Muscle of leg (tissue), 16 donors: ENCODE measurements at places on chromosomes 4 and X. TPM values are rescaled to one million over a fixed set of nuclear protein-coding genes. Genes with fewer than 3 reads are reported as not detected.

AADAT gene
- total RNA-seq = 5.7 TPM

PCDH11X gene
- 0.80 TPM for total RNA-seq

DCAF16 gene
- total RNA-seq = 32.5 TPM

UCP1 gene
- total RNA-seq = not detected

DNA sequence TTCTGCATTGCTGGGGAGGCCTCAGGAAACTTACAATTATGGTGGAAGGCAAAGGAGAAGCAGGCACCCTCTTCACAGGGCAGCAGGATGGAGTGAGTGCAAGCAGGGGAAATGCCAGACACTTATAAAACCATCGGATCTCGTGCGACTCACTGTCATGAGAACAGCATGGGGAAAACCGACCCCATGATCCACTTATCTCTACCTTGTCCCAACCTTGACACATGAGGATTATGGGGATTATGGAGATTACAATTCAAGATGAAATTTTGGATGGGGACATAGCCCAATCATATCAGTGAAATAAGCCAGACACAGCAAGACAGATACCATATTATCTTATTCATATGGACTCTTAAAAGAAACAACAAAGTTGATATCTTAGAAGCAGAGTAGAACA is 134.9 kb downstream of the C4orf33 start:
- no peaks in the 10 kb centered on the region for H3K4me1 ChIP-seq
- H3K27me3 ChIP-seq = no peaks in the 10 kb centered on the region
- H3K27ac ChIP-seq = no peak overlapping the region
- no peak for DNase-seq

- H3K27me3 ChIP-seq = no peaks in the 10 kb centered on the region
- peaks cover 3% of the 10 kb centered on the region for H3K4me1 ChIP-seq
- H3K4me3 ChIP-seq = peak within 1 kb of the TSS; percentile 88
- DNase-seq = peak; percentile 85
- H3K27ac ChIP-seq = peak within 1 kb of the TSS; percentile 60
Measured at GRCh38 chrX:48911412-48912182, at the start of gene SLC35A2. SLC35A2 (minus strand) TSS chrX:48911646; CDS start chrX:48911636, 10 bp downstream.

DNA sequence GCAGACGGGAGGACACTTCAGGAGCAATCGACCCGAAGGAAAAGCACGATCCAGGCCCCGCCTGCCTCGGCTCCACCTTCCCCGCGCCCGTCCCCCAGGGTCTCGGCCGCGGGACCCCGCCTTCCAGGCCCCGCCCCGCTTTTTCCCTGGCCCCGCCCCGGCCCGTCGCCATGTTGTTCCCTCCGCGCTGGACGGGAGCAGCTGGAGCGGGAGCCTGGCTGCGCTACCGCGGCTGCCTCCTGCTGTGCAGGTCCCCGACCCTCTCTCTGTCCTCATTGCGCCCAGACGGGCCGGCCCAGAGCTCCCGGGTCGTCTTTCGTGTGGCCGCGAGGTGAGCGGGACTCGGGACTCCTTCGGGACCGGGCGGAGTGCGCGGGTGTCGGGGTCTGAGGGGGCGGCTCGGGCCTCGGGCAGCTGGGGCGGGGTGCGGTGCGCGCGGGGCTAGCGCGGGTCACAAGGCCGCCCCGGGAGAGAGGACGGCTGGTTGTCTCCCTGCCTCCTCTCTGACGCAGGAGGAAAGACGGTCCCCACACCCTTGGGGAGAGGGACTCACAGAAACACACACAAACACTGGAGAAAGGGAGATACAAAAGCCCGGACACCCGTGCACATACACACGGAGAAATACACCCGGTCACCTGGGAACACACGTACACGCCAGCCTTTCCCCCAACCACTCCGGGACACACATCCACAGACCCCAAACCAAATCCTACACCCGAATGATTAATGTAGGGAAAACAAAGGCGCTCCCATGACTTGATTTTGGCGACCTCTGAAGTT is at the start of gene RAB9A:
Gene RAB9A, plus strand, starts transcription at position 171 of the 783 bp plus-strand sequence. CDS start 19,619 bp downstream, outside the sequence.
- peak within 1 kb of the TSS; percentile 75 for H3K4me3 ChIP-seq
- no peaks in the 10 kb centered on the region for H3K36me3 ChIP-seq
- H3K27ac ChIP-seq = peak within 1 kb of the TSS; percentile 93
- DNase-seq = peak; percentile 92
- H3K4me1 ChIP-seq = peaks cover 4% of the 10 kb centered on the region
- H3K27me3 ChIP-seq = peaks cover 38% of the 10 kb centered on the region

- DNase-seq = no peak
- H3K4me1 ChIP-seq = no peaks in the 10 kb centered on the region
- H3K36me3 ChIP-seq = no peaks in the 10 kb centered on the region
- H3K27ac ChIP-seq = no peak overlapping the region
Measured at GRCh38 chrX:45750639-45751038, 550.0 kb upstream of the DIPK2B start.
